ENCODE measurements at places on chromosomes 7 and 10.

GRCh38 chr10:103715430-103715829 lies 139.9 kb downstream of the SH3PXD2A start:
- peak; percentile 60 for DNase-seq

- peak; percentile 33 for DNase-seq
Measured at GRCh38 chr7:121940918-121941317, 68.0 kb downstream of the PTPRZ1 start.

GRCh38 chr10:124064676-124065075 lies 28.7 kb downstream of the CHST15 start:
- no peak for DNase-seq

- DNase-seq, result no peak
Measured at GRCh38 chr10:85649461-85649860, 717.1 kb downstream of the GRID1 start.

DNA sequence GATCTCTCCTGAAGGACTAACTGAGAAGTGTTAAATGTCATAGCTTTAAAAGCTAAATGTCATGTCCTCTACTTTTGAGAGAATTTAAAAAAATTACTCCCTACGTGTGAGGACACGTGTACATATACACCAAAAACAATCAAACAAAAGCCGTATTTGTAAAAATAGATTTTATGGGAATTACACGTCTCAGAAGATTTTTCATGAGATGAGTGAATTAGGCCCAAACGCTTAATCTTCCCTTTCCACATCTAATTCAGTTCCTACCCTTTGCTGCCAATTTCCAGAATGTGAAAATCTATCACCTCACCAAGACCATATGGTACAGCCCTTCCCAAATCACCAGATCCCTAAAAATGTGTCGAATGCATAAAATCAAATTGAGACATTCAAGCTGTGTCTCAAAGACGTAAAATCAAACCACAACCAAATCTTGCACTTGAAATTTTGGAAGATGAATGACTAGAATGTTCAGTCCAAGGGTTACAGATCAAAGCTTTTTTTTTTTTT lies 1.0 kb upstream of the CTTNBP2 start:
- no peak for DNase-seq

- no peak for DNase-seq
Measured at GRCh38 chr7:17236171-17236570, 62.3 kb upstream of the AHR start.

DNA sequence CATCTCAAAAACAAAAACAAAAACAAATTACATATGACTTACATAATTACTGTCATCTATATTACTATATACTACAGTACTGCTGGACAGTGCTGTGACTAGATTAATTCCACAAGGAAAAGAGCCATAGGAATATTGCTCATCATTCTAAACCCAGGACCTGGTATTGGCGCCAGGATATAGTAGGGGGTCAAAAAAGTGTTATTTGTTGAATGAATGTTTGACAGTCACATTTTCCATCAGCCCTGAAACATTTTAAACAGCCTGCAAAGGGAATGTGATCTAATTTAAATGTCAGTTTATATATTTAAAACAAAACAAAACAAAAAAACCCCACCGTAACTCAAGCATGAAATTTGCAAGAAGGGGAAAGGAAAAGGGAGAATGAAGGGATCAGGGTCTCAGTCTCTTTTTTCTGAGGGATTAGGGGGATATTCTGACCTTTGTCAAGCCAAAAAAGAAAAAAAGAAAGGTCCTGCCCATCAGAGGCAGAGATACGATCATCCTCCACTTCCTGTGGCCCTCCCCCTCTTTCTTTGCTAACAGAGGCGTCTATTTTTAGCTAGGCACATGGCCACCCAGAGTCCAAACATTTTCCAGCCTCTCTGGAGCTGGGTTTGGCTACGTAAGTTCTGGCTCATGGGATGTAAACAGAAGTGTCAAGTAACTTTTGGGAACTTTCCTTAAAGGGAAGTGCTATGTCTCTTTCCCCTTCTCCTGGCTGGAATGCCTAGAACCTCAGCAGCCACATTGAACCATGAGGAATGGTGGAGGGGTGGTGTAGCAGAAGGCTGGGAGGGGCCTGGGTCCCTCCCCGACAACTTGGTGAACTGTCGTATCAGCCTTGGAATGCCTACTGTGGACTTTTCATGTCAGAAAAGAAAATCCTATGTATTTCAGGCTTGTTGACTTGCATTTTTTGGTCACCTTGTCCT lies 44.6 kb upstream of the DLG5 start:
- DNase-seq, result peak; percentile 28
